ENCODE measurements at places on chromosomes 7 and 10.

- DNase-seq = no peak
These were observed 163.2 kb downstream of the AVL9 start for GRCh38 chr7:32658467-32658869.

- no peak for DNase-seq
These were observed 1212.4 kb downstream of the SORCS1 start for GRCh38 chr10:105952153-105952552.

- no peak for DNase-seq
These were observed 36.3 kb downstream of the PLAC9 start for GRCh38 chr10:80168679-80169380.

GRCh38 chr7:103967401-103967800 lies 22.1 kb downstream of the RELN start:
- no peak for DNase-seq

Measured in H54 (cell line).